ENCODE measurements at places on chromosomes 3 and 15.

DNA sequence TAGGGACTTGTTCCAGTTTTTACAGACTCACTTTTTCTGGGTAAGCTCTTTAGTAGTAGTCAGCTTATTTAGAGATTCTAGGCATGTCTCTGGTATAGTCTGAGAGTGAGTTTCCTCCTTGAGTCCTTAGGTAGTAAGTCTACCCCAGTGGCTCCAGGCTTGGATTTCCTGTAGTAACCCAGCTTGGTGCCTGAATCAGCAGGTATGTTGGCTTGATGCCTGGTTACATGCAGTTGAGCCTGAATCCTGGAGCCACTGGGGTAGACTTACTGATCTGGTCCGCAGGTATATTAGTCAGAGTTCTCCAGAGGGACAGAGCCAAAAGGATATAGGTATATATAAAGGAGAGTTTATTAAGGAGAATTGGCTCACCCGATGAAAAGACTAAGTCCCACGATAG lies 85.8 kb upstream of the RBMS3 start:
- DNase-seq = no peak

DNA sequence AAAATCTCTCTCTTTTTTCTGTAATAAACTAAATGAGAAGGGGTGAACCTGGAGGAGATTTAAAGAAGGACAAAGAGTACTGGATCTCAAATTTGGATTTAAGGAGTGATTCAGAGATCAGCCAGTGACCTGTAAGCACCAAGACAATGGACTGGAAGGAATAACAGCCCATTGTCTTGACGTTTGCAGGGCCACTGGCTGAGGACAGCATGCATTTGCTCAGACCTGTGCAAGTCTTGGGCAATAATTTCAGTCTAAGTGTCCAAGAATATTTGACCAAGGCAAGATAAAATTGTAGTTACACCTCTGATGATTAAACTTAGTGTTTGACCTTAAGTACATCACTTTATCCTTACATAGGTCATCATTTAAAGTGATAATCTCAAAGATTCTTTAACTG lies 55.8 kb upstream of the OSTN start:
- no peak for DNase-seq

DNA sequence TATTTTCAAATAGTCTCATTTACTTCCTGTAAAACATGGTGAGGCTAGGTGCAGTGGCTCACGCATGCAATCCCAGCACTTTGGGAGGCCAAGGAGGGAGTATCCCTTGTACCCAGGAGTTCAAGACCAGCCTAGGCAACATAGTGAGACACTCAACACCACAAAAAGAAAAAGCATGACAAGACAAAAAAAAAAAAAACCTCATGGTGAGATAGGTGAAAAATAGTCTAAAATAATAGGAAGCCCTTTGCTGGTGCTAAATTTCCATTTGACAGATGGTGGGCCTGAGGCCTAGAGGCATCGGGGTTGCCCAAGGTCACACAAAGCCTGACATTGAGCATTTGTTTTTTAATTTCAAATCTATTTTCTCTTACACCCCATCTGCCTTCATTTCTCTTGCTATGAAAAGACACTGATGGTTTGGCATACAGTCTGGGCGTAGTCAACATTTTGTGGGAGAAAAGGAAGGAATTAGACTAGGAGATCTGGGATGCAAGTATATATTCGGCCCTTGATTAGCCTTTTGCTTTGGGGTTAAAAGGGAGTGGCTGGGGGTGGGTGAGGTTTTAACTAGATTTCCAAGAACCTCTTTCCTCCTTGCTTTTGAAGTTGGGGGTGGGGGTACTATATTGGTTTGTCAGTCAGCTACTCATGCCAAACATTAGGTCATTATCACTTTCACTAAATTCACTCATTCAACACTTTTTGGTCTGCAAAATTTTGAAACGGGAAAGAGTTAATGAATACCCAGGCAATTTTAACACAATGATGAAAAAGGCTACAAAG lies 11.3 kb downstream of the RAB8B start:
- DNase-seq = no peak

GRCh38 chr15:69026355-69026754 lies 11.9 kb downstream of the NOX5 start:
- no peak for DNase-seq

DNA sequence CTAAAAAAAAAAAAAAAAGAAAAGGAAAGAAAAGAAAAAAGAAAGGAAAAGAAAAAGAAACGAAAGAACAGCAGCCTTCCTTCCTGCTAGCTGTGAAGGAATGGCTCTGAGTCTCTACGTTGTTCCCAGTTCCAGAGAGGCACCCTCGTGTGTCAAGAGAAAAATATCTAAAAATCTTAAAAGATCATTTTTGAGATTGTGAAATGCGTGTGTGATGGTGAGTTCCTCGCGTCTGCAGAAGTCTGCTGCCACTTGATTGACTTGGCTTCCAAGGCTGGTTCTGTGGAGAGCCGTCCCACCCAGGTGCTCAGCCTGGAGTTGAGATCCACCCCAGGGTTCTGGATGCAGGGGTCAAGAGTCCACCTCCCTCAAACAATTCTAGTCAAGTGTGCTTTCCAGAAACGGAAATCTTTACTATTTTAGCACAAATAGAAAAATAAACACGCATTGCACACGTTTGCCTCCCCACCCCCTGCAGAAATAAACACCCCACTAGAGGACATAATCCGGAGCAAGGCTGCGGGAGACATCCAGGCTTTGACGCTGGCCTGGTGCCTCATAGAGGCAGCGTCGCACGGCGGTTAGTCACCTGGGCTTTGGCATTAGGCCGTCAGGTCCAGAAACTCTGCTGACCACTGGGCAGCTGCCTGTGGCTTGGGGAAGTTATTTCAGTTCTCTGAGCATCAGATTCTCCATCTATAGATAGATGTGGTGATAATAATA lies 265.4 kb downstream of the FAM43A start:
- DNase-seq = no peak
